Stimulated activated CD8-positive, alpha-beta memory T cell treated with anti-CD3 and anti-CD28 coated beads, Interleukin-4, amount 100 ng/mL, for 4 hours (primary cell): ENCODE measurements at places on chromosomes 11 and 22.

GRCh38 chr11:11982975-11983374 is 25.5 kb downstream of the DKK3 start:
- no peak for DNase-seq

- DNase-seq, result no peak
Observed at GRCh38 chr11:133040289-133040900, 491.9 kb downstream of the OPCML start.

- no peak for DNase-seq
Observed at GRCh38 chr22:27612115-27612514, 189.4 kb downstream of the MN1 start.

DNA sequence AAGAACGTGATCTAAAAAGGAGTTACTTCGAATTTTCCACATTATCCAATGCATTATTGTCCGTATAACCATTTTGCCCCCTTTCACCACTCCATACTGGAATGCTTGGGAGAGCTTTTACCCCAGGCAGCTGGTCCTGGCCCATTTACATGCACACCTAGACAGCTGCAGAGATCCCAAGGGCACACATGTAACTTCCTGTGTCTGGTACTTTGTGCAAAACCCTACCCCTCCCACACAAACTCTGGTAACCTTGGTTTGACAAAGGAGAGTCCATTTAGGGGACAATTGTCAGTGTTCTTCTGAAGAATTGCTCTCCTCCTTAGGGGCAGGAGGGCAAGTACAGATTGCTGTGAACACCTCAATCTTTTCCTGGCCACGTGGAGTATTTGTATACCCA is 57.3 kb upstream of the SORL1 start:
- DNase-seq, result no peak

GRCh38 chr22:48820481-48821345 is 1007.0 kb downstream of the BRD1 start:
- no peak for DNase-seq

DNA sequence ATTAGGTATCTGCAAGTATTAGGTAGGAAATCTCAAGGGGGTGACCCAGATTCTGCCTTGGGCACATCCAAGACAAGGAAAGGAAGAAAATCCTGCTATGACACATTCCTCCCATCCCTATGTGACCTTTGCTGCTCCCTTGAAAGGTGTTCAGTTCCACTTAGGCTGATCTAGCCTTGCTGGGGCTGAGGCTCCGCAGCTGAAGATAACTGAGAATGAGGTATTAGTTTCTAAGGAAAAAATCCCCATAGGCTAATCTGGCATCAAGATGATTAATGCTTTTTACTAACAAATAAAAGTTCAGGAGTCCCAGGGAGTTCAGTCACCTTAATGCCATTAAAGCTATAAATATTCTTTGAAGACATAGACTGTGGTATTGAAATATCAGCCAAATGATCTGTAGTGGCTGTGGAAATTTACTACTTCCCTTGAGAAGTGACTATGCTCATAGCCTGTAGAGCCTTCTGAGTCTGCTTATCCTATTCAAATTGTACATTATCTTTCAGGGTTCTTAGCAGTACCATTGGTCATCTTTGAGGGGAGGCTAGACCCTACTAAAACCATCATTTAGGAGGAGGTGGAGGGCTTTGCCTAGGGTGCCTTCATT is 239.9 kb upstream of the RAG2 start:
- no peak for DNase-seq

GRCh38 chr11:44964526-44965209 is 14.0 kb upstream of the TP53I11 start:
- no peak for DNase-seq

DNA sequence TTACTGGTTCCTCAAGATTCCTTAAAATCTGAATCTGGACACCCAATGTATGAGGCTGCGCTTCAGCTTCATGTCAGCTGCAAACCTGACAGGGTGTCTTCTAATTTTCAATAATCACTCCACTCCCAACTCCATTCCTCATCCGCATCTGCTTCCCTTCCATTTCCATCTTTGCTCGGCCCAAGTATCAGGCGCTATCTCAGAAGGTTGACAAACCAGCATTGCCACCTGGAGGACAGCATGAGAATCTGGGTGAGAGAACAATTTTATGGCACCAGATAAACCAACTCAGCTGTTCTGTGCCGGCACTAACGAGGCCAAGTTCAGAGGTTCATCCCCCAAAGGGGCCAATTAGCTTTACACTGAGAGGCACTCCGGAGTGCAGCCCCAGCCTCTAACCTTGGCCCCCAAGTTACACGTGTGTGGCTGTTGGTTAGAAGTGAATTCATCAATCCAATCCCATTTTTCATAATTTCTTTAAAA is 79.1 kb upstream of the LMO2 start:
- no peak for DNase-seq

DNA sequence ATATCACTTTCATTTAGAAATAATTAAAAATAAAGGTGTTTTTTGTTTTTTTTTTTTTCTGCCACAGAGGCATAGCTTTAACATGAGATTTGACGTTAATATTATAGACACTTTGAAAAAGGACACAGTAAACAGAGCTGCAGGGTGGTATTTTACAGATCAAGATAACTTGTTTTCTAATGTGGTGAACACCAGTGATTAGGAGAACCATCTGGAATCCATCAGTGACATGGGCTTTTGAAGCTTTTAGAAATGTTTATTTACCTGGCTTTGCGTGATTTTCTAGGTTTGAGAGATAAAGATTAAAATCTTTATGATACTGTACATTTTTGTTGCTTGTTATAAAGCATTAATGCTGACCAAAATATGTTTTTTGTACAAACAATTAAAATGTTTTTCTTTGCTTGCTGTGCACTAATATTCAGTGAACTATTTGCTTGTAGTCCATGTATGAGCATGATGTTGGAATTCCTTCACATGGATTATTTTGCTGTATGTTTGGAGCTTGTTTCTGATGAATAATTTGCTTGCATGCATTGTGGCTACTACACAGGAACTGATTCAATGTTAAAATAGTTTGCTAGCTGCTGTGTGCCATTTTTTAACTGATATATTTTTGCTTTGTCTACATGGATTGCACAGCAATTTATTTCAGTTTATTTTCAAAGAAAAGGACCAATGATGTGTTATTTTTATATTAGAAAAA is 352.1 kb upstream of the NARS2 start:
- no peak for DNase-seq

- DNase-seq, result peak; percentile 20
Observed at GRCh38 chr22:39598017-39598965, 27.7 kb downstream of the CACNA1I start.

DNA sequence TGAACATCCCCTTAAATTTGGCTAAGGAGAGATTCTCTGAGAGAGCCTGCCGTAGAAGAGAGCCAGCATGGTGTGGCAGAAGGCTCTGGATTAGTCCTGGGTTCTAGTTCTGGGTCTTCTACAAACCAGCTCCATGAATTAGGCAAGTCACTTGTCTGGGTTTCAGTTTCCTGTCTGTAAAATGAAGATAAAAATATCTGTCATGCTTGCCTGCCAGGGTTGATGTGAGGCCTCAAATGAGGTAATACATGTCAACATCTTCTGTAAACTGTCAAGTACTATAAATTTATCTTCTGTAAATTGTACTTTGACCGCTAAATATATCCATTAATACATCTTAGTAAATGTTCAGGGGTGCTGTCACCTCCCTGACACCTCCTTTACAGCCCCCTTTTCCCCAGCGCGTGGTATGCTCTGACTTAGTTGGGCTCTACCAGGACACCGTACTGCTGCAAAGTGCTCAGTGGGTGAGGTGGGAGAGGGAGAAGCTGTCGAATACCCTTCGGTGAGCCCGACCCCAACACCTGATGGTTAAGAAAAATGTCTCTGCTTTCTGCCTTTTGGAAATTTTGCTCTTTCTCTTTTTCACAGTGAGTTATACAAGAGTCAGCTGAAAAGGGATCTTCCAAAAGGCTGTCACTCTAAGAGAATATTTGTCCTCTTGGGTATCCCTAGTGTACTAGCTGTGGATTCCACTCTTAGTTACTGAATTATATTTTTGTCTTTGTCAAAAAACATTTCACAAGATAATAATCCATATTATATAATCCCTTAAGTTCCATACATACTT is 15.0 kb downstream of the RBX1 start:
- no peak for DNase-seq

GRCh38 chr11:8386134-8386864 is 122.6 kb upstream of the LMO1 start:
- no peak for DNase-seq

- no peak for DNase-seq
Observed at GRCh38 chr11:35158701-35159510, 19.9 kb downstream of the CD44 start.
